ENCODE measurements at places on chromosomes 5 and 9.

DNA sequence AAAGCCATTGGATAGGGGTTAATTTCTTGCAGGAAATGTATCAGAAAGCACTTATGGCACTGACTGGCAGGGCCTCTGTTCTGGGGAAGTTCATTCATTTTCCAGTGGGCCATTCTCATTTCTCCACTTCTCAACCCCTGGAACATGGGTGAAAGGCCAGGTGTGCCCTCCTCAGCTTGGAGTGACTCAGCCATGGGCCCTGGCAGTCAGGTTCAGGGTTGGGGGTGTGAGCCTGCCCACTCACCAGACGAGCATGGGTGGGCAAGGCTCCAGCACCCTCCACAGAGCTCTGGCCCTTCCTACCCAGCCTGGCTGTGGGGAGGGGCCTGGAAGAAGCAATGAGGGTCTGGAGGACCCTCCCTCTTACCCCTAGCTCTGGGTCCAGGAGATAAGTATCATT is 174.4 kb downstream of the HSPA4 start:
- DNase-seq, result no peak

DNA sequence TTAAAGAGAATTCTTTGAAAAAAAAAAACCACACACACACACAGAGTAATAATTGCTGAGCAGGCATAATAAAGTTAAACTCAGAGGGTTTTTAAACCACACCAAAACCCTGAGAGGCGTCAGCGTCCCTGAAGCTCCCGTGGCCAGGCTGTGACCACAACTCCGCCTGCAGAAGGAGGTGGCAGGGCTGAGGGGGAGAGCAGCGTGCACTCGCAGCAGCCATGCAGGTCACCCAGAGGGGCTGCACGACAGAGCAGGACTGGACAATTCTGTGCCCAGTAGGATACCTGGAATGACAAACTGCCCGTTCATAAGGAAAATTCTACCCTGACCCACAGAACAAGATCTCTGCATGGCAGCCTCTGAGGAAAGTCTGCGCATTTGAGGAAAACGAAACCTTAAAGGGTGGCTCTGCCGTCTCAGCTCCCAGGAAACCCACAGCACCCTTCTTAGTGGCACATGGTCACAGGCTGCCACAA is 44.0 kb downstream of the ROR2 start:
- DNase-seq, result peak; percentile 24

DNA sequence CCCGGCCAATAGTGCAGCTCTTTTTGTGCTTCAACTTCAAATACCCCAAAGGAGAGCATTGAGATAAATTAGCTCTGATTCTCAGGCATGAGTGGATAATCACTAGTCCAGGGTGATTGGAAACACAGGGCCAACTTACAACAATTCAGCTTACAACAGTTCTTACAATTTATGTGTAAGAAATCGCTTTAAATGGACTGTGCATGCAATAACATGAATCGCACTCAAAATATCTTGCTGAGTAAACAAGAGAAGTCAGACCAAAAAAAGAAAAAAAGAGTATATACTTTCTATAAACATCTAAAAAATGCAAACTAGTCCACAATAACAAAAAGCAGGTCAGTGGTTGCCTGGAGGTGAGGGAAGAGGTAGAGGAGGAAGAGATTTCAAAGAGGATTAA is 150.6 kb upstream of the EDIL3 start:
- DNase-seq, result no peak

DNA sequence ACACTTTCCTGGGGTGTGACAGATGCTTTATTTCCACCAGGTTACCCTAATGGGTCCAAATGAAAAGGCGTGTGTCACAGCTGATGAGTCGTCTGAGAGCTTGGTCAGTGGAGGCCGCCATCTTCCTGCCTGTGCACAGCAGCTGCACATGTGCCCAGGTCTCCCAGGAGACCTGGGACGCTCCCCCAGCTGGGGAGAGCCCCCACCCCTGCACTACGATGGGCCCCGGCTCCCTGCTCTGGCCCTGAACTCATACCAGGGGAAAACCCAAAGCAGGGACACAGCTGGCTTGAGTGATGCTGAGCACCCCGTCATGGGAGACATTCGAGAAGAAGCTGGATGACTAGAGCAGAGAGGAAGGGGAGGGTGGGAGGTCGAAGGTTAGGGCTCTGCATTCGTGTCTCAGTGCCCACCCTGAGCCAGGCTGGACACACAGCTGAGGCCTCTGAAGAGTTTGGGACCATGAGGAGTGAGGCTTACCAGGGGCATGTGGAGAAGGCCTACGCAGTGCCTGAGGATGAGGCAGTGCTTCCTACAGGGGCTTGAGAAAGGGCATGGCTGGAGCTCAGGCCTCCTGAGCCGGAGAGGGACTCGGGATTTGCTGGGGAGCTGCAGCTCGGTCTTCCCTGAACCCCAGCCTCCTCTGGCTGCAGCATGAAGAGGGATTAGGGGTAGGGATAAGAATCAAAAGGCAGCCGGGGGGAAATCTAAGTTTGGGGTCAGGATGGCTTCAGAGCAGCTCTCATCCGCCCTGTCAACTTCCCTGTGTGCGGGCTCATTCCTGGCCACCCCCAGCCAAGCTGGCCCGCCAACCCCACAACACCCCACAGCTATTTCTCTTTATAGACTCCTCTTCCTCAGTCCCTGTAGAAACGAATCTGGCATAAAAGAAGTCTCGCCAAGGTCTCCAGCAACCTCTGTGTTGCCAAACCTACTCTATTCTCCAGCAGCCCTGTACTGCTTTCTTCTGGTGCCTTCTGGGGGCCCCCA is 42.2 kb upstream of the RNU6ATAC start:
- no peak for DNase-seq

DNA sequence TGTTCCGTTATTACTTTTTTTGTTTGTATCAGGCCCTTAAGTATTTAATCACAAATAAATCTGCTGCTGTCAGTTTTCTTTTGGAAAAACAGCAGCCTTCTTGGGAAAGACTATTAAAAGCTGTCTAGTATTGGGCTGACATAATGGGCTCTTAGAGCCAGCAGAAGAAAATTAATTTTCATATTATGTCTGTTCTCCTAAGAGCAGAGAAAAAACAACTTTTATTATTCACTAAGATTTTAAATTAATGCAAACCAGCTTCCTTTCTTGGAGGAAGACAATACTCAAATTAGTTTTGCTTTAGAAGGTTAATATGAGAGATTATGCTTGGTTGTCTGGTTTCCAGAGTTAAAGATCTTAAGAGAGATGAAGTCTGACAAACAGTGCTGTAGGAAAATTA is 30.6 kb upstream of the GARNL3 start:
- no peak for DNase-seq

DNA sequence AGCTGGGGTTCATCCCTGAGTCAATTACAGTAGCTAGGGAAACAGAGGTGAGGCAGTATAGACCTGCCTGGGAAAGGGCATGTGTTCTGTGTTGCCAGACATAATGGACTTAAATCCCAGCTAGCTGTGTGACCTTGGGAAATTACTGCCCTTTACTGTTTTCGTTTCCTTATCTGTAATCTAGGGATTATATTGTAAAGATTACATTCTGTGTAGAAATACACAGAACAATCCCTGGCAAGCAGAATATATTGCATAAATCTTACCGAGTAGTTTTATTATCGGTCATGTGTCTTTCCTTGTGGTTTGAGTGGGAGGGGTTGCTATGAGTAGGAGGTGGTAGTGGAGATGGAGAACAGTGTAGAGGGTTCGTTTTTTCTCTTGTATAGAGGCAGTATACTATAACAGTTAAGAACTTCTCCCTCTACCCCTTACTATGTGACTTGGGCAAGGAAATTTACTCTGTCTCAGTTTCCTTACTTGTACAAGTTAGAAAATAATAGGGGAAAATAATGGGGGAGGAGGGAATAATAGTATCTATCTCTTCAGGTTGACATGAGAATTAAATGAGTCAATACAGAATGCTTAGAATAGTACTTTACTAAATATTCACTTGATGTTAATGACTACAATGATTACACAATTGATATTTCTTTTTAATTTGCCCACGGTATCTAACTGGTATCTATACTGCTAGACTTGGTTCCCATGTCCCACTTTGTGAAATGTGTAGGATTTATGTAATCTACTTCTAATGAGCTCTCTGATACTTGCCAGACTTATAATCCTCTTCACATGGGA is 7.1 kb upstream of the DMXL1 start:
- no peak for DNase-seq

DNA sequence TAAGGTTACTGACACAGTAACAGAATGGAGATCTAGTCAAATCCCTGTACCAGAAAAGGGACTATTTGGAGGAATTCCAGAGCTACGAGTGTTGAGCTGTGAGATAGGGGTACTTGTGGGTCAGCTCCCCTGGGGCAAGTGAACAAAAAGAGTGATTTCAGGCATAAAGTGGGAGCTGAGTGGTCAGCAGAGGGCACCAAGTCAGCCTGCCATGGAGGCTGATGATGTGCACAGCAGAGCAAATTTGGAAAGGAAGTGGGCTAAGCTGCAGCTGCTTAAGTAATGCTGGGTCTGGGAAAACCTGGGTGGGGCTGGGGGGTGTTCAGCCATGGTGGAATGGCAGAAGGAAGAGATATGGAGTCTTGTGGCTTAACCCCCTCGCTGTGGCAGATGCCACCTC is 327.9 kb downstream of the NTRK2 start:
- DNase-seq, result no peak

GRCh38 chr5:1875281-1875842 is 7.4 kb downstream of the IRX4 start:
- no peak for DNase-seq

GRCh38 chr5:34043099-34043876 is at the start of gene C1QTNF3:
Gene C1QTNF3 (minus strand): TSS chr5:34043213. CDS start chr5:34043125, 88 bp downstream.
- no peak for DNase-seq

DNA sequence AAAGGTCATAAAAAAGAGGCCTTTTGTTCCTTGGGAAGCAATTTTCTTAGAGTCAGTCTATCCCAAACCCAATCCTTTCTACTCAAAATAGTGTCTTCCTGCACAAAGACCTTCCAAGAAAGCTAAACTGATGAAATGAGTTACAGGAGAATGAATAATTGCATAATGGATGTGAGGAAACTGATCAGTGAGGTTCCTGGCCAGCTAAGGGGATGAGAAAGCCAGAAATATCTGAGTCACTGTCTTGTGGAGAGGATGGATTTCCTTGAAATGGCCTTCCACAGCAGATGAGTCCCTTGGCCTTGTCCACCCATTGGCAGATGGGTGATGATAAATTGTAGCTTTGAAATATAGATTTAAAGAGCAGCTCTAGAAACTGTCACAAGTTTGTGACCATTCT is 756.1 kb downstream of the DNAH5 start:
- no peak for DNase-seq

- no peak for DNase-seq
Measured at GRCh38 chr9:37998881-37999587, 70.0 kb downstream of the SHB start.

GRCh38 chr5:134140530-134141201 is 26.2 kb downstream of the TCF7 start:
- no peak for DNase-seq

DNA sequence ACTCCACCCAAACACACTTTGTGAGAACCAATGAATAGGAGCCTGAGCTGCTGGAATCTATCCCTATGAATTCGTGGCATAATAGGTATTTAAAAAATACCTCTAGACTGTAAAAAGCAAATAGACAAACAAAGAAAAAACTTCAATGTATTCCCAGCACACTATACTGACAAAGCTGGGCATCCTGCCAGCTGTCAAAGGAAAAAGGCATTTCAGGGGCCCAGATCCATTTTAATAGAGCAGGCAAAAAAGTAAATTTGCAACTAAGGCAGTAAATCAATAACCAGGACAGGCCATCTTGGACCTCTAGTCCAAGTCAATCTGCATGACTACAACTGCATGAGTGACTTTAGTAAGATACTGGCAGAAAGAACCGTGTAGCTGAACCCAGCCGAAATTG is 25.6 kb upstream of the LARP1 start:
- no peak for DNase-seq

DNA sequence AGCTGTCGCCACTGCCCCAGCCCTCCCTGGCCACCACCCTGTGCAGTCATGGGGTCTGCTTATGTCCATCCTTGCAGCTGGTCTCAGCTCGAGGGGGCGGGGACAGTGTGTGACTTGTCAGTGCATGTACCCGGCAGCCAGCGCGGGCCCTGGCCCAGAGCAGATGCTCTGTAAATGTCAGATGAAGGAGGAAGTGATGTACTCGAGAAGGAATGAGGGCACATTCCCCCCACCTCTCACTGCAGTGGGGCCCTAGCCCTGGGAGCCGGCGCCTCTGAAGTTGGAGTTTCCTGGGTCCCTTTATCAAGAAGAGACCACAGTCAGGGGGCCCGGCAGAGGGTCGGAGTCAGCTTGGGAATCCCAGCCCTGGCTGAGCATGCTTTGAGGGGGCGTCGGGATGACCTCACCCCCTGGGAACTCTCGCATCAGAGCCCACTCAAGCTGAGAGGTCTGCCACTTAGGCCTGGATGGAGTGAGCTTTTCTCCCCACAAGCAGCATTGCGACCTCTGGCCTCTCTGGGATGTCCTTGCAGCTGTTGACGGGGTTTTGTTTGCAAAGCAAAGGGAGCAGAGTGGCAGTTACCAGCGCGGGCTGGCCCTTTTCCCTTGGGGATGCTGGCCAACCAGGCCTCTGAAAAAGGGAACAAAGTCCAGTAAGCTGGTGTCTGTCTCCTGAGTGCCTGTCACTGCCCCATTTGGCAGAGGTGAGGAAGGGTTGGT is 19.0 kb downstream of the NEURL1B start:
- no peak for DNase-seq

GRCh38 chr5:39767916-39768315 is 343.1 kb upstream of the DAB2 start:
- DNase-seq, result no peak

DNA sequence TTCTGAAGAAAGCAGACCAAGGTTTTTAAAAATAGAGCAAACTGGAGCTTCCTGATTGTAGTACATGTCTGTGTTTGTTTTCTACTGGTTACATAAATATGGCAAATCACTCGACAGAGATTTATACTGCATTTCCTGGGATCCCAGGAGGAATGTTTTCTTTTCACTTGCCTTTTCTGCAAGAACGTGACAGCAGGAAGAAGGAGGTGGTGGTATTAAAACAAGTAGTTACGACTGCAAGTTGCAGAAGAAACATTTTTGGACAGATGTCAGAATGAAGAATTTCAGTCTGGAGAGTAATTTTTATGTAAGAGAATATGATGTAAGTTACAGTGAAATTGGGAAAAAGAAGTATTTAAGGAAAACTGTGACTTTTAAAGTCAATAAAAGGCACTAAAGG is 253.7 kb upstream of the NFIL3 start:
- no peak for DNase-seq

DNA sequence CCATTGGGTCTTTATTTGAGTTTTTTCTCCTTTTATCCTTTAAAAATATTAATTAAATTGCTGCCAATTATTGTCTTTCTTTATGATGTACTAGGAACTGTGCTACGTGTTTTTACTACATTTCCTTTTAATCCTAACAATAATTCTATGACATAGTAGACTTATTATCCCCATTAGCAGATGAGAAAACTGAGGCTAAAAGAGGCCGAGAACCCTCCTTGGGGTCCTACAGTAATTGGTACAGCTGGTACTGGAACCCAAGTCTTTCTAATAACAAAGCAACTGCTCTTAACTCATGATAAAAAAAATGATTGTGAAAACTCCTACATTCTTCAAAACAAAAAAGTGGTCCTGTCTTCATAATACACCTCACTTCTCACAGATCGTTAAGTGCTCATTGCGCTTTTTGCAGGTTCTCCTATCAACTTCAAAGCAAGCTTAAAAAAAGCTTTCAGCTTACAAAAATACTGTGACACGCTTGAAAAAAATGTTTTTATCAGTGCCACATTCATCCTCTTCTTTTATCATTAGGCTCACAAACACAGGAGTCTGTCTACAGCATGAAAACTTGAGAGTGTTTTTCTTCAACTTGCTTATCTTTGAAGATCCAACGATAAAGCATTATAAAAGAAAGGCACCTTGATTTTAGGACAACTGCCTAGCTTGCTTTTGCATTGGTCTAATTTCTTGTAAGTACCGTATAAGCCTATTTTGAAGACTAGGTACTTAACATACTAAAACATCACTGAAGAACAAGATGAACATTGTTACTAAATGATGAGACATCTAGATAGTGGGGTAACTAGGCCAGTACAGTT is 32.4 kb downstream of the FYB1 start:
- DNase-seq, result no peak
